Progenitor cell of endocrine pancreas (in vitro differentiated cells): ENCODE measurements at places on chromosomes 2 and 18. TPM values are rescaled to one million over a fixed set of nuclear protein-coding genes. Genes with fewer than 3 reads are reported as not detected.

DNA sequence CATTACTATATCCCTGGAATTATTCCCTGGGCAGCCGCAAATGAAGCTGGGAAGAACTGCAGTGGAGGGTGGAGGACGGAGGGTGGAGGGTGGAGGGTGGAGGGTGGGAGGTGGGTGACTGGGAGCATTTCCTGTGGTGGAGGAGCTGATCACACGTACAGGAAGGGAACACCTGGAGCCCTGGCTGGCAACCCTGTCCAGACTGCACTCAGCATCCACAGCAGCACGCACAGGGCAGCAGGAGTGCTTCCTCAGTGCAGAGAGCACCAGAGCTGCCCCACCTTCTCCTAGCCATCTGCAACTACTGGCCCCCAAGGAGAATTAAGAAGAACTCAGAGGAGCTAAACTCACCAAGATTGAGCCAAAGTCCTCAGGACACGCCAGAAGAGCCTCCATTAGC is 249.9 kb downstream of the EIPR1 start:
- no peaks in the 10 kb centered on the region for H3K27me3 ChIP-seq
- no peak for DNase-seq
- H3K4me3 ChIP-seq = no peak overlapping the region
- no peak overlapping the region for H3K27ac ChIP-seq
- no peaks in the 10 kb centered on the region for H3K36me3 ChIP-seq

DNA sequence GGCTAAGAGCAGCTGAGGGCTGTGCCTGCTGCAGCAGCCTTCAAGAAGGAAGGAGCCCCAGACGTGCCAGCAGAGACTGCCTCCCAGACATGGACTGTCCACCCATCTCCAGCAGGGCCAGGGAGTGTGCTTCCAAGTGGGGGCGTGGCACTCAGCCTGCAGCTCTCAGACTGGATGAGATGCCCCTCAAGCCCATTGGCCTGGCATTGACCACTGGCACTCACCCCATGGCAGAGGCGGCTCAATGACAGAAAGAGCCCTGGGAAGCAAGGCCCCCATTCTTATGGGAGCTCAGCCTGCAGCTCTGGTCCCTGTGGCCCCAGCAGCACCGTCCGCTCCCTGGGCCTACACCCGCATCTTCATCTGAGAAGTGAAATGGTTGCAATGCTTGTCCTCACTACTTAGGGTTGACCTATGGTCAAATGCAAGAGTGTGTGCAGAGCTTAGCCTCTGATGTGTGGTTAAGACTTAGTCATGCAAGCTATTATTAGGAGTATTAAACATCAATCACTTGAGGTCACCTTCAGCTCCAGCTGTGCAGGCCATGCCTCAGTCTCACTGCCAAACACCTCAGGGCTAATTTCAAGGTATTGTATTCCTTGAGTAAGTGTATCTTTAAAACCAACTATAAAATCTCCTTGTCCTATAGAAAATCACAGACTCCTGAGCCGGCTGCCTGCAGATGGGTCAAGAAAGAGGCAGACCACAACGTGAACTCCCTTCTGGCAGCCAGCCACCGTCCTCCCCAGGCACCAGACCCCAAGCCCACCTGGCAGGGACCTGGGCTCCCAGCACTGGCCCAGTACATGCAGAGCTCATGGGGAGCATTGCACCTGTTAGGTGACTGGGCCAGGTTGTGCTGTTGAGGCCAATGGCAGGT is 194.8 kb downstream of the NDUFA10 start:
- H3K4me3 ChIP-seq = no peak overlapping the region
- H3K27me3 ChIP-seq = peaks cover 13% of the 10 kb centered on the region
- H3K36me3 ChIP-seq = no peaks in the 10 kb centered on the region
- peaks cover 6% of the 10 kb centered on the region for H3K4me1 ChIP-seq
- no peak overlapping the region for H3K27ac ChIP-seq

DNA sequence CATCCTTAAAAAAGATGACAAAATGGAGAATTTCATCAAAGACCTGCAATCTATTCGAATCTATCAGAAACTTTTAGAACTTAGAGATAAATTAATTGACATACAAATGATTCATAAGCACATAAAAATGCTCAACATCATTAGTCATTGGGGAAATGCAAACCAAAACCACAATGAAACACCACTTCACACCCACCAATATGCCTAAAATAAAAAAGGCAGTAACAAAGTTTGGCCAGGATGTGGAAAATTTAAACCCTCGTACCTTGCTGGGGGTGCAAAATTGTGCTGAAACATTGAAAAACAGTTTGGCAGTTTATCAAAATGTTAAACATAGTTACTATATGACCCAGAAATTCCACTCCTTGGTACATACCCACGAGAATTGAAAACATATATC is 11.5 kb upstream of the EIF2AK3 start:
- H3K4me1 ChIP-seq = peaks cover 1% of the 10 kb centered on the region
- H3K27me3 ChIP-seq = no peaks in the 10 kb centered on the region
- no peak overlapping the region for H3K27ac ChIP-seq
- H3K4me3 ChIP-seq = no peak overlapping the region

DNA sequence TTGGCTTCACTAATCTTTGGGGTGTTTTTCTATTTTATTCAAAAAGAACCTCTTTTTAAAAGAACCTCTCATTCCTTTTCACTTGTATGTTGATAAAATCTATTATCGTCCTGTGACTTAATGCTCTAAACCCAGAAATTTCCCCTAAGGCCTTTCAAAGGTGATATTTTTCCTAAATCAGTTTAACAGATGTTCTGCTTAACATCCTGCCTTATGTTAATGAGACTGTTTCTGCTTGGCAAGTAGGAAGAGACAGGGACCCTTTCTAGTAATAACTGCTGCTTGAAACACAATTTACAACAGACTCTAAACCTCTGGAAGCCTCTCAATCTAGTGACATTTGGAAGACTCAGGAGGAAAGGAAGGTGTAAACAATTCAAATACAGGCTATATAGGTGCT is 128.8 kb downstream of the KCNJ3 start:
- no peaks in the 10 kb centered on the region for H3K27me3 ChIP-seq
- H3K36me3 ChIP-seq = peaks cover 5% of the 10 kb centered on the region
- no peak overlapping the region for H3K4me3 ChIP-seq
- no peak for DNase-seq

DNA sequence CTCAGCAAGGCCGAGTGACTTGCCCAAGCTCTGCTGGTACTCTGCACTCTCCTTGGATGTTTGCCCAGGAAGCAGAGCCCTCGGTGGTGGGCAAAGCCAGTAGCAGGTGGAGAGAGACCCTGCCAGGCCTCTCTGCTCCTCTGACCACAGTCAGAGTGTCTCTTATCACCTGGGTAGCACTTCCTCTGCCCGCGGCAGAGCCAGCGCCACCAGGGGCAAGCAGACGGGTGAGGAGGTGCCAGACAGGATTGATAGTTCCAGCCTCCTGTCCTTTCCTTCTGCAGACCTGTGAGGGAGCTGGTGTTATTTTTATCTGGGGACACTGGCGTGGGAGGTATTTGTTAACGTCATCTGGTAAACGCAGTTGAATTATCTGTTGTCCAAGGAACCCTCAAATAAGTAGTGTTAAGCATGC is 152.9 kb downstream of the SMAD7 start:
- H3K4me3 ChIP-seq = no peak overlapping the region
- H3K27me3 ChIP-seq = peaks cover 2% of the 10 kb centered on the region
- H3K27ac ChIP-seq = no peak overlapping the region
- H3K4me1 ChIP-seq = peaks cover 2% of the 10 kb centered on the region
- no peak for DNase-seq

DNA sequence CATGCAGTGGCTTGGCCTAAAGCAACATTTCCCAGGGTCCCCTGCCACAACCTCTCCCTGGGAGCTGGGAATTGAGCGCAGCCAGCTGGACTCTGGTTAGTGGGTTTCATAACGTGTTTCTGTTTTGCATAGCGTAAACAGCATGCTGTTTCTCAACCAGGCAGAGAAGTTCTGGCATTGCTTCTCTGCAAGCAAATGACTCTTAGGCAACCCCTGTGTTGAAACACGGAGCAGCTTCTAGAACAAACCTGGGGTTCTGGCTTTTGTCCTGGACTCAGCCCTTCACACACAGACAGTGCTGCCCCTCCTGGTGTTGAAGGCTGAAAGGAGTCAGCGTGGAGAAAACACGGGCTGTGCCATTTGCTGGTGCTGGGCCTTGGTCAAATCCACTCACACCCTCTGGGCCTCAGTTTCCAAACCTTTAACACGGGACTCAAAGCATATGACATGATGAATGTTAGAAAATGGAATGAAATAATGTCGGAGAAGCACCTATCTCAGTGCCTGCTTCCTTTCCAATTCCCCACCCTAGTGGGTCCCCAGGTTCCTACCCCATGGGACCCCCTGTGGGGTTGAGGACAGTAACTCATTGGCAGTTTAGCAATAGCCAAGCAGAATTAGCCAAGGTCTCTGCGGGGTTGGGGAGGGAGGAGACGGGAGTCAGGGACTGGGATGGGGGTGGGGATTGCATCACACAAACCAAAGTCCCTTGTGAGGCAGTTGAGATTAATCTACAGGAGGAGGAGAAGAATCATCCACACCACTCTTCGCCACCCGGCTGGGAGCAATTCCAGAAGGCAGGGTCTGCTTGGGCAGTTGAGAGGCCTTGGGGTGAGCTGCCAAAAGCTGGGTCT is 30.2 kb upstream of the IL1R2 start:
- no peaks in the 10 kb centered on the region for H3K4me1 ChIP-seq
- H3K27ac ChIP-seq = no peak overlapping the region
- no peak for DNase-seq
- H3K4me3 ChIP-seq = no peak overlapping the region
- peaks cover 7% of the 10 kb centered on the region for H3K27me3 ChIP-seq
- H3K36me3 ChIP-seq = no peaks in the 10 kb centered on the region

- peaks cover 13% of the 10 kb centered on the region for H3K27me3 ChIP-seq
- DNase-seq = no peak
- no peaks in the 10 kb centered on the region for H3K36me3 ChIP-seq
- H3K4me3 ChIP-seq = no peak overlapping the region
- peaks cover 9% of the 10 kb centered on the region for H3K4me1 ChIP-seq
Observed at GRCh38 chr2:118048401-118048800, 34.5 kb upstream of the CCDC93 start.

GRCh38 chr2:189960346-189960745 is 102.2 kb downstream of the MSTN start:
- peak overlapping the region; percentile 58 for H3K27ac ChIP-seq
- H3K36me3 ChIP-seq = no peaks in the 10 kb centered on the region
- no peaks in the 10 kb centered on the region for H3K27me3 ChIP-seq

DNA sequence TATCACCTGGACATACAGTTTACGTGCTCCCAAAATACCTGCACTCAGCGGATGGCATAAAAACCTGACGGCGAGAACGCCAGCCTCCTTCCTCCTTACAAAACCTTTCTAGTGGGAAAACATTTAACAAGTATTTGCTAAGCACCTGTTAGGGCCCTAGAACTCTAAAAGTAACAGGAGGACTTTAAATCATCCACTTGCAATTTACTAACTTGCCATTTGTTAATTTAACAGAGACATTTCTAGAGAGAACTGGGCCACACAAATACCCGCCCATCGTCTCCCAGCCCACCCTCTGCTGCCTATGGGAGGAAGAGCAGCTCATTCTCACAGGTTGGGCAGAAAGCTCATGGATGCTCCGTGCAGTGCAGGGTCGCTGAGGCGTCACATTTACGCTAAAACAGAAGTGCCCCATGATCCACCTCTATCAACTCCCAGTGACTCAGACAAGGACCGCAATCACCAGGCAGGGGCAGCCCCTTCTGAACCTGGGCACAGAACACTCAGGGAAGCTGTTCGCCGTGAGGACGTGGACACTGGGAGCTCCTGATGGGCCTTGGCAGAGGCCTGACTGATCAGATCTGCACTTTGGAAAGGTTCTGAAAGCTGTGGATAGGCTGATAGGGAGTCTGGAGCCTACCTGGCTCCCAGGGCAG is 106.9 kb downstream of the HDAC4 start:
- no peaks in the 10 kb centered on the region for H3K27me3 ChIP-seq
- no peak for DNase-seq
- H3K36me3 ChIP-seq = no peaks in the 10 kb centered on the region
- H3K27ac ChIP-seq = peak overlapping the region; percentile 15
- H3K4me1 ChIP-seq = peaks cover 57% of the 10 kb centered on the region

DNA sequence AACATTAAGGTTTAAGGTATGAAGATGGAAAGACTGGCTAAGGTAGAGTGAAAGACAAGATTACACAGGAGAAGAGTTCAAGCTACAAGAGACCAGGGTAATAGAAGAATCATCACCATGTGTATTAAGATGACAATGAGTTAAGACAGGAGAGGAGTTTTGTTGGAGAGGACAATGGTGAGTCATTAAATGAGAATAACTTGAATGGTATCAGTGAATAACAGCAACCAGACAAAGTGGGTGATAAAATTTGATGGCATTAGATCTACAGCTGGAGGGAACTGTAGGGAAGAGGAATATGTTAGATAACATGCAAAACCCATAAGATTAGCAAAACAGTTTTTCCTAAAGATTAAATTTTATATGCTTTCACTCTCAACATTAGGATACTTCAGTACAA is 18.8 kb upstream of the ENOSF1 start:
- DNase-seq = no peak
- no peaks in the 10 kb centered on the region for H3K27me3 ChIP-seq
- H3K4me3 ChIP-seq = no peak overlapping the region
- H3K27ac ChIP-seq = peak overlapping the region; percentile 30
- H3K36me3 ChIP-seq = peaks cover 31% of the 10 kb centered on the region

DNA sequence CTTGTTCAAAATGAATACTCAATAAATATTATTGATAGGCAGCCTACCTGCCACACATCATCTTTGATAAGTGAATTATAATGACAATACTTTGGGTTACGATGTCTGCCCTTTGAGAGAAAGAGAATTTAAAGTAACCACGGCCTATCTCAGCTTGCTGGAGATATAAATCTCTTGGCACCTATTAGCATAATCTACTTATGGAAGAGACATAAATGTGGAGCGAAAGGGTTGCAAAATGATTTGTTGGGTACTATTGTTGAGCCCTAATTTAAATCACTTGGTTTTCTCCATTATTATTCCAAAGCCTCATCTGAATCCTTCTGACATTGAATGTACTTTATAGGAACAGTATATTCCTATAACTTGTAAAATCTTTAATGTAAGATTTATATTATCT is 520.1 kb downstream of the DPP10 start:
- DNase-seq = no peak
- peaks cover 2% of the 10 kb centered on the region for H3K36me3 ChIP-seq
- no peak overlapping the region for H3K4me3 ChIP-seq
- no peak overlapping the region for H3K27ac ChIP-seq
- peaks cover 25% of the 10 kb centered on the region for H3K27me3 ChIP-seq

DNA sequence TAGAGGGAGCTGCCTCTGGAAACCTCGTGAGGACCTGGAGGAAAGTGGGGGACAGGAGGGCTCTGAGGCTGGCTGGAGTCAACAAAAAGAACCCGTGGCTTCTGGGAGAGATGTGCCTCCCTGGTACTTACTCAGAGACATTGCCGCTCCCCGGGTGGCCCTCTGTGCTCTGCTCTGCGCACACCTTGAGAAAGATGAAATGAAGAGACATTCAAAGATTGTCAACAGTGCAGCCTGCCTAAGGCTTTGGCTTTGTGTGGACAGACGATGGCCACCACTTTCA is 14.5 kb downstream of the CYS1 start:
- DNase-seq = no peak
- H3K4me1 ChIP-seq = no peaks in the 10 kb centered on the region
- H3K27me3 ChIP-seq = no peaks in the 10 kb centered on the region
- peaks cover 4% of the 10 kb centered on the region for H3K36me3 ChIP-seq

- no peak overlapping the region for H3K27ac ChIP-seq
- no peaks in the 10 kb centered on the region for H3K27me3 ChIP-seq
- no peak for DNase-seq
- H3K4me1 ChIP-seq = no peaks in the 10 kb centered on the region
Observed at GRCh38 chr2:146189541-146189940, 1655.3 kb upstream of the ACVR2A start.

GRCh38 chr2:164538240-164538866 is 82.9 kb downstream of the GRB14 start:
- H3K27me3 ChIP-seq = no peaks in the 10 kb centered on the region
- H3K27ac ChIP-seq = no peak overlapping the region
- no peak overlapping the region for H3K4me3 ChIP-seq

Gene ZNF397
- total RNA-seq = 41.2 and 43.6 TPM in 2 replicates

Gene ZNF396
- total RNA-seq = 4.5 and 5.9 TPM in 2 replicates

Gene CD28
- total RNA-seq = not detected in 2 replicates

Gene ZNF892
- total RNA-seq = 18.0 and 18.4 TPM in 2 replicates

Gene MYOM1
- total RNA-seq = 1.1 TPM in 2 replicates

Gene NUP35
- total RNA-seq = 18.1 and 20.9 TPM in 2 replicates

Gene ESPNL
- 0.31 and 0.40 TPM in 2 replicates for total RNA-seq
